ENCODE measurements at places on chromosomes 2 and 18. TPM values are rescaled to one million over a fixed set of nuclear protein-coding genes. Genes with fewer than 3 reads are reported as not detected.

GRCh38 chr2:191521608-191522208 is 156.2 kb upstream of the NABP1 start:
- DNase-seq: no peak

DNA sequence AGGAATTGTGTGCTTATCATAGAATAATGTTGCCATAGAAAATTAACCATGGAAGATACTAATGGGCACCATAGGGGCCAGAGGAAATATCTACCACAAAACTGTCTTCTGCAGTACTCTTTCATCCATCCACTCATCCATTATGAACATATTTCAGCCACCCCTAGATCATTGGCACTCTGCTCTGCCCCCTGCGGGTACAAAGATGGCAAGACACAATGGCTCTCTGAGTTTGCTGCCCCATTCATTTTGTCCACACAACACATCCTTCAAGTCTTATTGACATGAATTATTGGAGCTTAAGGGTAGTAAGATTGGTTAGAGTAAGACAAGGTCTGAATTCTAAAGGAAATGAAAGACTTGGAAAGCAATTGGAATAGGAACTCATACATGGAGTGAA is 1224.7 kb upstream of the CELF4 start:
- peak; percentile 20 for DNase-seq

DNA sequence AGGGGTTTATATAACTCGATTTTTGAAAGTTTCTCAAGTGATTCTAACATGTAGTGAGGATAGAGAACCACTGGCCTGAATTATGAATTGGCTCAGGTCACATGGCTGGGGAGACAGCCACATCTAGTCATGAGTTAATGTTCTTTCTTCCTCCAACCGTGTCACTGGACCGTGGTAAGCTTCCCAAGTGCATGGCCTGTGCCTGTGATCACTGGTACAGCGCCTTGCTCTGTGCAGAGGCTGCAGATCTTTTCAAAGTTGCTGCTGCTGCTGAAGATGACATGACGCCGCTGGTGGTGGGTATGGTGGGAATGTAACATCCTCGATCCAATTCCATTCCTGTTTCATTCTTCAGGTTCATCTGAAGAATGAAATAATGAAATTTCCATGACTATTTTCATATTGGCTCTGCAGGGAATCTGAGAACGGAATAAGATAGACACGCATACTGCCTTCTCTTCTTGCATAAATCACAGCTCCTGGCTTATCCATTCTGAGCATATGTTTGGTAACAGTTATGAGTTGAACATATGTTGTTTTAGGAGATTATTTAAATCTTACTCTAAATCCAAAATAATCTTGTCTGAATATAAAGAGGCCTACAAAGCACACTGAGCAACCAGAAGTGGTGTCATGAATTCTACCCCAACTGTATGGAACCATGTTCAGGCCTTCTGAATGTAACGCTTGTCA is 100.5 kb upstream of the THSD7B start:
- DNase-seq: no peak

GRCh38 chr2:10892796-10893350 is 18.9 kb upstream of the KCNF1 start:
- no peak for DNase-seq

DNA sequence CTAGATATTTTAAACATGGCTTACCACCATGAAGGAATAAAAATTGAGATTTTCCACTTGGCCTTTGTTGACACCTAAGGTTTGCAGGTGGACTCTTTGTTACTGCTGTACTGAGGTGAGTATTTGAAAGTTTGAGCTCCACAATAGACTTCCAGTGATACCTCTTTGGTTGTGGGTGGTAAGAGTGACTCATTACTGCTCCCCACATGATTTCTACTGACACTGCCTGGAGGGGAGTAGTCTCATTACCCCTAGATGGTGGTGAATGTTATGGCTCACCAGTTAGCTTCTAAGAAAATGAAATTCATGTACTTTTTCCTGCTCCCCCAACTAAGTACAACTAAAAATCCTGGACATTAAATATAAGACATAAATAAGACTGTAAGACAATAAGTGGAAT is 1183.1 kb upstream of the TMEFF2 start:
- no peak for DNase-seq

DNA sequence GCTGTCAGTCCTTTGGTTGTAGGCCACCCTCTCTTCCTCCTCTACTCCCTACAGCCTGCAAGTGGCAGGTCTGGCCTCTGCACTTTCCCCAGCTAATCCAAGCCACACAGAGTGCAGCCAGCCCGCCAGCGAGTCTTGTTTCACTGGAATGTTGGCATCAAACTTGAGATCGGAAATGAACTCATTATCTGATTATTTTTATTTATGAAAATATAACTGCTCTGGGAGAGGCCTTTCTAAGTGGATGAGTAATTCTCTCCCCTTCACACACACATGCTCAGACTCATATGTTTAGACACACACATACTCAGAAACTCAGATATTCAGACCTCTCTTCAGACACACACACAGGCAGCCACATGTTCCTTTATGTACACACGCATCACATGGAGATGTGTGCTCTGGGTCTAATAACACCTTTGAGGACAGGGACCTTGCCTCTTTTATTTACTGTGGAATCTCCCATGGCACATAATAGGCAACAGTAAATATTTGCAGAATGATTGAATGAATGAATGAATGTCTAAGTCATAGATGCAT is 151.3 kb downstream of the ZFP36L2 start:
- DNase-seq: peak; percentile 62

- no peak for DNase-seq
Observed at GRCh38 chr2:29317077-29317517, 201.9 kb downstream of the CLIP4 start.

DNA sequence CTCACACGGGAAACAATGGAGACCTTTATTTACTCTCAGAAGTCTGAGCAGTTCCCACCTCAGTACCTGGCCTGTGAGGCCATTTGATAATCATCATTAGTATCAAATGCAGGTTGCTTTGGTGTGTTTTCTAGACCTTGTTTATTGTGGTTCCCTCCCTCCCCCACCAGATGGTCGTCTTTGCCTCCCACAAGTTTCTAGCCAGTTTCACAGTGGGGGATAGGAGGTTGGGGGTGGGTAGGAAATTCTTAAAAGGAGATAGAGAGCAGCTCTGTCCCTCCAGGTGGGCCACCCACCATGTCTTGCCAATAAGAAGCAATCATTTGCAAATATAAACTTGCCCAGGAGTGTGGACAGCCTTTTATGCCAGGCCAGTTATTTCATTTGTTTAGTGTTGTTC is 31.3 kb downstream of the SETBP1 start:
- no peak for DNase-seq

The LONRF2 gene
- total RNA-seq: 16.1 TPM

Data from testis (tissue), 5 donors.